Naive B cell (primary cell): ENCODE measurements at places on chromosomes 13 and 19.

DNA sequence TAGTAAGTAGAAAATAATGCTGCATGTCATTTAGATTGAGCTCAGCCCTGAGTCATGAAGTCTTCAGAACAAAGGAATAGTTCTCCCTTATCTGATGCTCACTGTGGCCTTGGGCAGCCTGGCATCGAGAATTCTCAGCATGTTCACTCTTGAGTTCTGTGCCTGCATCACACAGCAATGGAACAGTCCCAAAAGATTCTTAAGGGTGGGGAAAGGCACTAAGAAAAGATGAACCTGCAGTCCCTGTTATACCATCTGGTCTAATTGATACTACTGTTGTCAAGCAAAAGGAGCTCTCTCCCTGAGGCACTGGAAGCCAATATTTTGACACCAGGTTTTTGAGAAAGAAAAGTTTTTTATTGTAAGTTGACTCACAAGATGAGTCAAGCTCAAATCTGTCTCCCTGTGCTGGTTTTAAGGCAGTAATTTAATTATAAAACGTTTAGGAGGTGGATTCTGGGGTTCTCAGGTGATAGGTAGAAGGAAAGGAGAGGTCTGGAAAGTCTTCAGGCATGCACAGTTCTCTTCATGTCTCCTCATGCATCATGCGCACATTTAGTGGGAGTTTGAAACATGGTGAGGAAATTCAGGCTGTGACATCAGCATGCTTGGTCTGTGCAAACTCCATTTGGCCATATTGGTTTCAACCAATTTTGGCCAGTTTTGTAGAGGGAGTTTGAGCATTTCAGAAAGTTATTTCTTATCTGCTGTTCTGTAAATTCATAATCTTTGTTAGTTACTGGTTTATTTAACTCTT is 38.1 kb upstream of the ZNF766 start:
- no peak for DNase-seq

- DNase-seq: no peak
These were observed 701.3 kb upstream of the KLHL1 start for GRCh38 chr13:70809588-70809987.

- DNase-seq: no peak
These were observed 2.3 kb upstream of the SLC25A15 start for GRCh38 chr13:40787062-40787461.

DNA sequence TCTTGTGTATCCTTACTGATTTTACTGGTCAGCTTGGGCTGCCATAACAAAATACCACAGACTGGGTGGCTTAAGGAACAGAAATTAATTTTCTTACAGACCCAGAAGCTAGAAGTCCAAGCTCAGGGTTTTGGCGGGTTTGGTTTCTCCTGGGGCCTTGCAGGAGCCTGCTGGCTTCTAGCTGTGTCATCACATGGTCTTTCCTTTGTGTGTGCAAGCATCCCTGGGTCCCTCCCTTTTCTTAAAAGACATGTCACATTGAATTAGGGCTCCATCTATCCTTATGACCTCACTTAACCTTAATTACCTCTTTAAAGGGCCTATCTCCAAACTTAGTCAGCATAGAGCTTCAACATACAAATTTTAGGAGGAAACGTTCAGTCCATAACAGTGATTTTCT is 23.4 kb downstream of the UBAC2 start:
- no peak for DNase-seq

GRCh38 chr19:39160523-39160861 is 34.9 kb downstream of the PAK4 start:
- no peak for DNase-seq

DNA sequence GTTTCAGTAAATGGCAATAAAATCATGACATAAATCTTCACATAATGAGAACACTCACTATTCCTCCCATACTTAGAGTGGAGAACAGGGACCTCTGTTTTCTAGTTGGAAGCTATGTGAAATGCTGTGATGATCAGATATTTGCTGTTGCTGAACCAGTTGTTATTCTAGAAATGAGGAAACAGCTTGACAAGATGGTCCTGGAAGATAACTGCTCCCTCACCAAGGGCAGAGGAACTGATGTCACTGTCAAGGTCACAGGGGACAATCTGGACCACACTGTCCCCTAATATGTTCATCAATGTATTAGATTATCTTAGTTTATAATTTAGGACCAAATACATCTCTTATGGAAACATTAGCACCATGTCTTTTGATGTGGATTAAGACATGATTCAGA is 1173.3 kb downstream of the PCDH17 start:
- DNase-seq: no peak

GRCh38 chr19:52600639-52601024 is 30.5 kb downstream of the ZNF701 start:
- no peak for DNase-seq

DNA sequence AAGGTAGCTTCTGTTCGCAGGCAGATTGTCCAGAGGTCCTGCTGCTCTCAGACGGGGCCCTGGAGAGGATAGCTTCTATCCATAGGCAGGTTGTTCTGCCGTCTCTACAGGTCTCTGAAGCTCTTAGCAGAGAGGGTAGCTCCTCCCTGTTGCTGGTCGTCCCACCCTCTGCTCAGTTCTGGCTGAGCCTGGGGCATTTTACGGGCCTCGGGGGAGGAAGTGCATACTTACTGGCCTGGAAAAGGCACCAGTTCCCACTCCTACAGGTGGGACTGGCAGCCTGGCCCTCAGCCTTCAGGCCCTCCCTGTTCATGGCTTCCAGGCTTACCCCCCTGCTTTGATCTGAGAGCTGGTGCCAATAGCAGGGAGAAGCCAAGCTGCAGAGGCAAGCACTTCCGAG is 42.3 kb downstream of the USPL1 start:
- DNase-seq: no peak

DNA sequence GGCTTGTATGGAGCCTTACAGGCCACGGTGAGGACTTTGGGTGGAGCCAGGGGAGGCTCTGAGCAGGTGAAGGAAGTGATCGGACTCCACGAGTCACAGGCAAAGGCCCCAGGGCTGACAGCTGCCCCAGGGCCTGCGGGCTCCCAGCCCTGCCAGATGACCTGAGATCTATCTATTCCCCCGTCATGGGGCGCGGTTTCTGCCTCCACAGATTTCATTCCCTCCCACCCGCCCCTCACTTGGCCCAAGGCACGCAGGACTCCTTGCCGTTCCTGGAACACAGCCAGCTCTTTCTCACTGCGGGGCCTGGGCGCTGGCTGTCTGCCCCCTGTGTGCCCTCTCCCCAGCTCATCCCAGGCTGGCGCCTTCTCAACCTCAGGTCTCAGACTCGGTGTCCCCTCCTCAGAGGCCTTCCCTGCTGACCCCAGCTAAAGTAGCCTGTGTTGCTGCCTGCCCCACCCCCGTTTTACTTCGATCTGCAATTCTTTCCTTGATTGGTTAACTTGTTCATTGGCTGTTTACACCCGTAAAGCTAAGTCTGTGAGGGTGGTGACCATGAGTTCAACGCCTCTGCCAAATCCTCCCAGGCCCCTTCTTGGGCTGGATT is 13.9 kb upstream of the PAK4 start:
- no peak for DNase-seq

DNA sequence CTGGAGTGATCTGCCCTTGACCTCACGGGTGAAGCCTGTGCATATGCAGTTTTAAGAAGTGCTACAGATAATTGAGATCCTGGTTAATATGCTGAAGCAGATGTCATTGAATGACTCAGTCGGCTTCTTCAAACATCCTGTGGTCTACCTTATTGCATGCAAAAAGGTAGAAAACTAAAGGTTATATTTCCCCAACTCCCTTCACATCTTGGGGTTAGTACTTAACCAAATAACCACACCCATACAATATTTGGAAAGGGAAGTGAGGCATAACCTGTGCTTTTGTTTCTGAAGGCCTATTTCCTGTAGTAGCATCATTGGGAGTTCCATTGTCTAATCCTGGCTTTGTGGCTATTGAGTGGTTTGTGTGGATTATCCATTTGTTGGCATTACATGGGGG is 58.3 kb downstream of the RAP2A start:
- no peak for DNase-seq

DNA sequence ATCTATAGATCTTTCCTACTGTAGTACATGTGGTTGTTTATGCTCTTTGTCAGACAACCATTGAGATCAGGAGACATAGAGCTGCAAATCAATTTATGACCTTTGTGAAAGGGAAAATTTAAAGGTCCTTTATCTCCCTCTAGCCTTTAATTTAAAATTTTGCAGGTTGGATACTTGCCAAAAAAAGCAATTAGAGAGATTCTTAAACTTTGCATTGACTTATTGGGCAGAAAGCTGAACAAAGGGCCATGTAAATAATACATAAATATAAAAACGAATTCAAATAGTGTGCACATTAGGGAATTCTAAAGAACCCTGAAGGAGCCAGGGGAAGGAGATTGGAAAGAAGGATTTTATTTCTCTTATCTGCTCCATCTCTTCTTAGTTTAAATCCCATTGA is 22.0 kb upstream of the RB1 start:
- no peak for DNase-seq

DNA sequence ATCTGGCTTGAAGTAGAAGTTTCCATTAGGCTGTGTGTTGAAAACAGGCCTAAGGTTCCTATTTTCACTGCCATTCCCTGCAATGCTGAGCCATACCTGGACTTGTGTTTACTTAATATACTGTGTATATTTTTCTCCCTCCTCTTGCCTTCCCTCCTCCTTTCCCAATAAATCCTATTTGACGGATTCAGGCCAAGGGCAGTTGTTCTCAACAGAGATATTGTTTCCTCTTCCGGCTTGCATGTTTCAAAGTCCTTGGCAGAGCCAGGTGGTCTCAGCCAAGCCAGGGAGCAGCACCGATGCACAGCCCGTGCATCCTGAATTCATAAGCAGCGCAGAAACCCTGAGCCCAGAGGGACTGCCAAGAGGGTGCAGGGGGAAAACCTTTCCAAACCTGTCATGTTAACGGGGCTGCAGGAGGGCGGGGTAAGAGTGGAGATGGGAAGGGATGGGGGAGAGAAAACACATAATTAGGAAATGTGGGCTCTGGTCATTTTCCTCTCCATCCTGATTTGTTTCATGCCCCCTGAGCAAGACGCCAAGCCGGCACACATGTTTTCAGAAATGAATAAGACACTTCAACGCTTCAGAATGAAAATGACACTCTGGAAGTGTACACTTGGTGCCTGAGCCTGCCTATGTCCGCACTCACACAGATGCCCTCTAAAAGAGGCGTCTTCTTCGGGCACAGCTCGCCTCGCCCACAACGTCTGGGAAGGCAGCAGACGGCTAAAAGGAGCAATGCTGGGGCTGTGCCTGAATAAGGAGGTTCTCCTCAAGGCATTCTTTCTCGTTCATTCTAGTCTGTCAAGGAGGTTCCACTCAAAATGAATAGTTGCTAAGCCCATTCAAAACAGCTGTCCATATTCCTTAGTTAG is 149.3 kb upstream of the UBL3 start:
- DNase-seq: no peak

DNA sequence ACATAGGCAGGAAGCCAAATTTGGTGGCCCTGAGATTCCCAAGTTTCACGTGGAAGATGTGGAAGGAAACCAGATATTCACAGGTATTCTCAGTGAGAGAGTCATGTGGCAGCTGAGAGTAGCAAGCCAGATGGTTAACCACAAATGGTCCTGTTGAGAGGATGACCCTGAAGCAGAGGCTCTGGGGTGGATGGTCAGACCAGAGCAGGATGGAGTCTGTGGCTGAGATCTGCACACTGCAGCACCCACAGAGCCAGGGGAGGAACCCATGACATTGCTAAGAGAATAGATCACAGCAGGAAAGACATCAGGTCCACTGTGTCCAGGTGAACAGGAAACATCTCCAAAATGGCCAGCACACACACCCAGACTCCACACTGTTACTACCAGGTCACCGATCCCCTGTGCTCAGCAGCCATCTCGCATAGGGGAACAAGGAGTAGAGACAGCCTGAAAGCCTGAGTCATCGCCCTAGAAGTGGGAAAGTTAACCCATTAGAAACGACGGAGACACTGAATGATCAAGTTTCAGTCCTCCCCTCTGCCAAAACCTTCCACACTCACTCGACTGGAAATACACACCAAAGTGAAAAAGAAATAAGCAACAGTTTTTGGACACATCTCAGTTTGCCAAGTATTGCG is 160.0 kb downstream of the RBM26 start:
- no peak for DNase-seq

DNA sequence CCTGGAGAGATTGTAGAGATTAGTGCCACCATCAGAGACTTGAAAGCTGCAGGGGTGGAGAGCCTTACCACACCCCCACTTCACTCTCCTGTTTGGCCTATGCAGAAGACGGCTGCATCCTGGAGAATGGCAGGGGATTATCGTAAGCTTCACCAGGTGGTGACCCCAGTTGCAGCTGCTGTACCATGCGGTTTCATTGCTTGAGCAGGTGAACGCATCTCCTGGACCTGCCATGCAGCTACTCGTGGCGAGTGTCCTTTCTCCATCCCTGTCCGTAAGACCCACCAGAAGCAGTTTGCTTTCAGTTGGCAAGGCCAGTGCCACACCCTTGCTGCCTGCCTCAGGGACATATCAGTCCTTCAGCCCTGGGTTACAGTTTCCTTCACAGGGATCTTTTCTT is 21.2 kb downstream of the PPP5C start:
- DNase-seq: no peak
